ENCODE measurements at places on chromosomes 2 and 18. TPM values are rescaled to one million over a fixed set of nuclear protein-coding genes. Genes with fewer than 3 reads are reported as not detected.

The SERPINB11 gene
- not detected for total RNA-seq

The TMEM163 gene
- total RNA-seq: 0.66 TPM

The PKDCC gene
- 134 TPM for total RNA-seq

The REG3G gene
- total RNA-seq: not detected

The RAD51AP2 gene
- total RNA-seq: not detected

Data from H9 (cell line).